CD4-positive, alpha-beta memory T cell (primary cell): ENCODE measurements at places on chromosomes 11 and 22.
A peak's percentile ranks its signal among the peaks of the same experiment; 100 is the strongest.

DNA sequence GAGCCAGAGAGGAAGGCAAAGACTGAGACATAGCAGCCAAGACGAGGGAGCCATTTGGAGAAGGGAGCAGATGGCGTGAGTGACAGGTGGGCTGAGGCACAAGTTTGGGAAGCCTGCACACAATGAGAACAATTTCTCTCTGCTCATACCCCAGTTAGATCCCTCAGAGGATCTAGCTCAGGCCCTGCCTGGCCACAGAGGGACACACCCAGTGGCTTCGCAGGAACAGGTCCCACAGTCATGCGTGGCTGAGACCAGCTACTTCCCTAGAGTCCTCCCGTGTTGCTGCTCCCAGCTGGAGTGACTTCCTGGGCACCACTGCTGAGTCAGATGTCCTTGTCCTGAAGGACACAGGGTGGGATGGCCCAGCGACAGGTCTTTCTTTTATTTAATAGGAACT, 33.4 kb upstream of the LYVE1 start:
- no peak for DNase-seq

GRCh38 chr22:30694171-30694639, 469 bp upstream of the OSBP2 start:
- peak; percentile 34 for DNase-seq

GRCh38 chr11:103167166-103167565, 57.9 kb downstream of the DYNC2H1 start:
- no peak for DNase-seq

DNA sequence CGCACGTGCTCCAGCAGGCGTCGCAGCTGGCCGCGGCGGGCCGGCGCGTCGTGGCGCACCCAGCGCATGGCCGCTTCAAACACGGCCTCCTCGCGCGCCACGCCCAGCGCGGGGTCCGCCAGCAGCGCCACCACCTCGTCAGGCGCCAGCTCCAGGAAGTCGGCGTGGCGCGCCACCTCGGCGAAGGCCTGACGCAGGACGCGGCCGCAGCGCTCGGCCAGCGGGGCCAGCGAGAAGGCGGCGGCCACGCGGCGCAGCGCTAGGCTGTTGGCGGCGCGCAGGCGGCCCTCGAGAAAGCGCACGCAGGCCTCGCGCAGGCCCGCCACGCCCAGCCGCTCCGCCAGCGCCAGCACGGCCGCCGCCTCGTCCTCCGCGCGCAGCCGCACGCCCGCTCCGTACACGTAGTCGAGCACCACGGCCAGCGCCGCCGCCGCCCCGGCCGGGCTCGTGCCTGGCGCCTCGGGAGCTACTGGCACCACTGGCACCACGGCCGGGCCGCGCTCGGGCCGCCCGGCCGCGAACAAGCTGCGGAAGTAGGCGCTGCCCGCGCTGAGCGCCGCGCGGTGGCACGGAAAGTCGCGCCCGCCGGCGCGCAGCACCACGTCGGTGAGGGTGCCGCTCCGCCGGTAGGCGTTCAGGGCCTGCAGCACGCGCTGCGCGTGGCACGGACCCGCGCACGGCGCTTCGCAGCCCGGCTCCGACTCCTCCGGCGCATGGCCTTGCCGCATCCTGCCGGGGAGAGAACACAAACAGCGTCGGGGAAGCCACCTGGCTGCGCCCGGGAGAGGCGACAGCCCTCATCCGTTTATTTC, 2.9 kb downstream of the KLHL35 start:
- peak; percentile 73 for DNase-seq

GRCh38 chr11:120815319-120816100, 208.4 kb upstream of the TBCEL start:
- no peak for DNase-seq

DNA sequence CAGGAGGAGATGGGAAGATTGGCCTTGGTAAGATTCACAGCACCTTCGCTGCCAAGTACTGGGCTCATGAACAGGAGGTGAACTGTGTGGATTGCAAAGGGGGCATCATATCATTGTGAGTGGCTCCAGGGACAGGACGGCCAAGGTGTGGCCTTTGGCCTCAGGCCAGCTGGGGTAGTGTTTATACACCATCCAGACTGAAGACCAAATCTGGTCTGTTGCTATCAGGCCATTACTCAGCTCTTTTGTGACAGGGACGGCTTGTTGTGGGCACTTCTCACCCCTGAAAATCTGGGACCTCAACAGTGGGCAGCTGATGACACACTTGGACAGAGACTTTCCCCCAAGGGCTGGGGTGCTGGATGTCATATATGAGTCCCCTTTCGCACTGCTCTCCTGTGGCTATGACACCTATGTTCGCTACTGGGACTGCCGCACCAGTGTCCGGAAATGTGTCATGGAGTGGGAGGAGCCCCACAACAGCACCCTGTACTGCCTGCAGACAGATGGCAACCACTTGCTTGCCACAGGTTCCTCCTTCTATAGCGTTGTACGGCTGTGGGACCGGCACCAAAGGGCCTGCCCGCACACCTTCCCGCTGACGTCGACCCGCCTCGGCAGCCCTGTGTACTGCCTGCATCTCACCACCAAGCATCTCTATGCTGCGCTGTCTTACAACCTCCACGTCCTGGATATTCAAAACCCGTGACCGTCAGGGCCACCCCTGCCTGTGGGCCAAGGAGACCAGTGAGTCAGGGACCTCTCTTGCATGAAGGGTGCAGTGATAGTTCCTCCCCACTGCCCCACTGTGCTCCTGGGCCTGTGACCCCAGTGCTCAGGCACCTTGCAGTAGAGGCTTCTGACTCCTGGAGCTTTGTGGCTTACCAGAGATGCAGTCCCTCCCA, 83.6 kb downstream of the BCR start:
- DNase-seq = peak; percentile 46

GRCh38 chr11:61198361-61198760, 5.0 kb upstream of the PGA3 start:
- no peak for DNase-seq

DNA sequence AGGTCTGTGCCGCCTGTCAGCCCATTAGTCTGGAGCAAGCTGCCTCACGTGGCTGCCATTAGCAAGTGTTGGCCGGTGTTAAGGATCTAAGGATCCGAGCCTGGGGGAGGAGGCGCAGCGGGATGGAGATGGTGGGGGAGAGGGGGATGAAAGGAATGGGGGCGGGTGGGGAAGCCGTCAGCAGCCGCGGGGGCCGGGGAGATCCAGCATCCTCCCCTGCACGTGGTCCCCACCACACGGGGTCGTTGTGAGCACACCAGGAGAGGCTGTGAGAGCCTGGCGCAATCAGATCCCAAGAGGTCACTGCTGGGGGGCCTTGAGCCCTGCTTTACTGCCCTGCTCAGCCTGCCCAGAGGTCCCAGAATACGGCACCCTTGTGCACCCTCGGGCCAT, 7.3 kb downstream of the CABP7 start:
- DNase-seq = no peak

DNA sequence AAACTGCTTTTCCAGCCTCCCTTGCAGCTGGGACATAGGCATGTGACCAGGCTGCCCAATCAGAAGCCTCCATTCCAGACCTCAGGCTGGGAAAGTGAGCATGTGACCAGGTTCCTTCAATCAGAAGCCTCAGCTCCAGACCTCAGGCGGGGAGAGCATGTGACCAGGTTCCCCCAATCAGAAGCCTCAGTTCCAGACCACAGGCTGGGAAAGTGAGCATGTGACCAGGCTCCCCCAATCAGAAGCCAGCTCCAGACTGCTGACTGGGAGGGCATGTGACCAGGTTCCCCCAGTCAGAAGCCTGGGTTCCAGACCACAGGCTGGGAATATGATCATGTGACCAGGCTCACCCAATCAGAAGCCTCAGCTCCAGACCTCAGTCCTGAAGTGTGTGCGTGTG, 11.7 kb upstream of the IL2RB start:
- no peak for DNase-seq

DNA sequence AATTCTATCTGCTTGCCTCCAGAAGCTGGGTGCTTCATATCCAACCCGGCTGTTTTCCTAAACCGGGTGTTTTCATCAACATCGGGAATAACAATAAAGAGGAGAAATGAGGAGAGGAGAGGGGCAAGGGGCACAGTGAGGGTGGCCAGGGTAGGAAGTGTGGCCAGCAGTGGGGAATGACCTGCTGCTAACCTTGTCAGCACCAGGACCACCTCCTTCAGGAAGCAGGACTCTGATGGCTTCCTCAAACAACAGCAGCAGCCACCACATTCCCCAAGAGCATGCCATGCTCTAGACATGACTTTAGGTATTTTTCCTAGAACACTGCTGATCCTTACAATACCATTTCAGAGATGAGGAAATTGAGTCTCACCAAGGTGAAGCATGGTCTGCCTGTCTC, 52.4 kb downstream of the TPBGL start:
- DNase-seq = no peak

DNA sequence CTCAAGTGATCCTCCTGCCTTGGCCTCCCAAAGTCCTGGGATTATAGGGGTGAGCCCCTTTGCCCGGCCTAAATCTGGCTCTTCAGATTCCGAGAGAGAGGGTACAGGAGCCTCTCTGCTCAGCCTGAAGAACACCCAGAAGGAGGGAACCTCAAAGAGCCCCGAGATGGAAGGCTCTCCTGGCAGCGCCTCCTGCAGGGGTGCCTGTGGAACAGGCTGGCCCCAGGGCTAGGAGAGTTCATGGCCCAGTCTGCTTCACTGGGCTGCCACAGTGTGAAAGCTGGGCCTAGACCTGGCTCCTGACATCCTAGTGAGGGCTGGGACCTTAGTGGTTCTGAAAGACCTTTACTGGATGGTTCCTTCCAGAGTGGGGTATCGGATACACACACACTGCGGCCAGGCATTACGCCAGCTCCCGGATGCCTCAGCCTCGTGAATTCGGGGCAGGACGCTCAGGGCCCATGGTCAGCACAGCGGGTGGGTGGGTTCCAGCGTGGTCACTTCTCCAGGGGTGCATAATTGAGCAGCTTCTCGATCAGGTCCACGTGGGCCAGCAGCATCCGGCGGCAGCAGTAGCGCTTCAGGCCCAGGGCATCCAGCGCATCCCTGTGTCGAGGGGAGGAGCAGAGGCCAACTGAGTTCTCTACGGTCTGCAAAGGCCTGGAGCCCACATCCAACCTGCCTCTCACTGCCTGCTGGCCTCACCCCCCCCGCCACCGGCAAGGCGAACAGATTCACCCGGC, 2.3 kb downstream of the POLR2L start:
- no peak for DNase-seq

DNA sequence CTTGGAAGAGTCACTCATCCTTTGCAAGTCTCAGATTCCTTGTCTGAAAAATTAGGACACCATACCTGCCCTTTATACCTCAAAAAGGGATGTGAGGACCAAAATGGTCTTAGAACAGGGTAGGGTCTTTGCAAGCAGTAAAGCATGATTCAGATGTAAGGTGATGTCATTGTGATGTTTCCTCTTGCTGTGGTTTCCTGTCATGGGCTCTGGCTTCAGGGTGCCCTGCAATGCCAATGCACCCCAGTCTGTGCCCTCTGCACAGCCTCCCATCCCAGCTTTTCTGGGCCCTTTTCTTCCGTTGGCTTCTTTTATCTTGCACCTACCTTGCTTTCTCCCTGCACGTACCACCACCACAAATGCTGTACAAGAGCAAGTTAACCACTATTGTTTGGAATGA, 87.8 kb upstream of the NNMT start:
- peak; percentile 60 for DNase-seq

DNA sequence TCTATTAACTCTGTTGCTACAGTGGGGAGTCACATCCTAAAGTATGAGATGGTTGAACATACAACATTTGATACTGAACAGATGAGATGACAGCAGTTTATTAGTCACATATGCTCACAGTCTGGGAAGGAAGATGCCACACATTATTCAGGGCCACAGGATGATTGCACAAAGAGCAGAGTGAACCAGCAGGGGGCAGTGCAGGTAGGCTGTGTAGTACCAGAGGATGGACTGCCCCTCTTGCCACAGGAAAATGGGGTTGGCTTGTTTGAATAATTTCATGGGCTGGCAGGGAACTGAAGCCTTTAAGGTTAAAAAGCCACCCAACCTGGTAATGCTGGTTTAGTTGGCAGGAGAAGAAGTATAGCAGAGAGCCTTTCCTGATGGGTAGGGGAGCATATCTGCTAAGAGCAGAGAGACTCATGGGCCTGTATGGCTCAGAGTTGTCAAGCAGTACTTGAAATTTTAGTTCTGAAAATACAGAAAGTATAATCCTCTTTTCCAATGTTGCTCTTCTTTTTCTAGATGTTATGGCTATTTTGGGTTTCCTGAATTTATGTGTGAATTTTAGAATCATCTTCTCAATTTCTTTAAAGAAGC, 180.4 kb upstream of the B3GAT1 start:
- DNase-seq = peak; percentile 9

GRCh38 chr11:17445240-17445795, 31.3 kb downstream of the ABCC8 start:
- no peak for DNase-seq

DNA sequence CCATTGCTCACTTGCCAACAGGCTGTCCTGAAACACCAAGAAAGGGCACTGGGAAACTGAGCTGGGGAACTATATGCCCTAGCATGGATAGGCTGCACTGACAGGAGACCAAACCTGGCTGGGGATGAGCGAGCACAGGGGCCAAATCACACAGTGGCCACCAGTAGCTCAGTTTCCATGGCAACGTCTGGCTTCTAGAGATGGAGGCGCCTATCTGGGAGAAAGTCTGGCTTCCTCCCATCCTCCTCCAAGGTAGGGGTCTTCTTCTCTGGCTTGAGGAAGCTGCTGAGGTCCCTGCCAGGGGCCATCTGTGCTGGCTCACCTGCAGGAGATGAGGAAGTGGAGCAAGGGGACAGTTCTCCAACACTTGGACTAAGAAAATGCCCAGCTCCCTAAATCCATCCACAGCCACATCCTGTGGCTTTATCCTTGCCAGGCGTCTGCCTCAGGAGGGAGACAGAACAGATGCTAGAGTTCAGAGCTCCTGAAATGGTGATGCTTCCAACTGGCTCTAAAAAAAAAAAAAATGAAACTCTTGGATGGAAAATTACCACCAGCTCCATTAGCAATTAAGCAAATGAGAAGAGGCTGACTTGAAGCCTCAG, 48.3 kb downstream of the SYT13 start:
- no peak for DNase-seq

- no peak for DNase-seq
Observed at GRCh38 chr22:45673482-45674175, 2.0 kb downstream of the ATXN10 start.

GRCh38 chr11:10793470-10794255, 15.1 kb downstream of the EIF4G2 start:
- no peak for DNase-seq

DNA sequence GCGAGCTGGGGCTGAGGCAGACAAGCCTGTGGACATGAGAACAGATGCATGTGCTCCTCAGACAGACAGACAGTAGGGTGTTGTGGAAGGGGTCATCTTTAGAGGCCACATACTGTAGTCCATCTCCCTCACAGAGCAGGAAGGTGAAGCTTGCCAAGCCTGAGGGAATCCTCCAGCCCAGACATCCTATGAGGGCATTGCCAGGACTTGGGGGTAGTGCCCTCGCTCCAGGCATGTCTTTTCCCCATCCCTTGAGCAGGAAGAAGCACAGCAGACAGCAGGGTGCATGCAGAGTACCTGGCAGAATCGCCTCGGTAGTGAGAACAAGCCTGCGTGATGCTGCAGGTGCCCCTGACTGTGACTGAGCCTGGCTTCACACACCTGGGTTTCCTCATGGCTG, 66.5 kb upstream of the CLDN5 start:
- no peak for DNase-seq

DNA sequence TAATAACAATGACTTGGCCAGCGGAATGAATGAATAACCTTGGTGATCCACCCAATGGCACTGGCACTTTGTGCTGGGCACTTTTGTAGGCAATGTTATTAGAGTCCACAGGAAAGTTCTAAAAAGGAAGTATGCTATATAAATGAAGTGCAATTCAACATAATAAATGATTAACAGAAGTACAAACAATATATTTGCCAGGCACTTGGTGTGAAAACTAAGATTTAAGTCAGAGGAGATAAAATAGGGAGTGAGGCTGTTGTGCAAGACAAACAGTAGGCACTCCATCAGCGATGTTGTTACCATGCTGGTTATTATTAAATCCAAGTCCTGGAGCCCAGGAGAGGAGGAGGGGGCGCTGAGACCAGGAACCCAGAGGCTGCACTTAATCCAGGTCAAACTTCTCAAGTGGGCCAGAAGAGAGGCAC, 173.8 kb downstream of the LARGE1 start:
- no peak for DNase-seq
